ENCODE measurements at places on chromosomes 3 and 15. TPM values are rescaled to one million over a fixed set of nuclear protein-coding genes. Genes with fewer than 3 reads are reported as not detected.
A peak's percentile ranks its signal among the peaks of the same experiment; 100 is the strongest.

- no peaks in the 10 kb centered on the region for H3K36me3 ChIP-seq
- H3K4me3 ChIP-seq, result no peak overlapping the region
- no peaks in the 10 kb centered on the region for H3K27me3 ChIP-seq
- no peak for DNase-seq
Observed at GRCh38 chr3:189745622-189746021, 114.4 kb downstream of the TP63 start.

DNA sequence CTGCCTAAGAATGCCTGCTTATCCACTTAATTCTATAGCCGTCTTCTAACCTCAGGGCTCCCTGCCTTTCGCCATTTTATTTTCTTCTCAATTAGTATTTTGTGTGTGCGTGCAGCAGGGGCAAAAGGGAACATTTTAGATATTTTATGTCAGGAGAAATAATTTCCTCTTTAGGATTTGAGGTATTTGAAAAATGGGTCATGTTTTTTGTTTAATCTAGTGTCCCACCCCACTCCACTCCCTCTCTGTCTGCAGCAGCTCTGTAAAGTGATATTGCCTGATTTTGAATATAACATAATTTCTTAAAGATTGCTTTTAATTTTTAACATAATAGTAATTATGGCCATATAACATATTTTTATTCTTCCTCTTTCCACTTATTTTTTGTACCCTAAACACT lies 593.2 kb upstream of the DPPA4 start:
- no peak for DNase-seq
- H3K4me1 ChIP-seq, result 0 out of 2 replicates have a peak, but pooled peaks cover 6% of the 10 kb centered on the region
- H3K27ac ChIP-seq, result no peak overlapping the region
- H3K36me3 ChIP-seq, result no peaks in the 10 kb centered on the region
- H3K4me3 ChIP-seq, result no peak overlapping the region

The RBPMS2 gene
- 9.3 TPM for total RNA-seq

The DUOX2 gene
- 6.9 TPM for total RNA-seq

DNA sequence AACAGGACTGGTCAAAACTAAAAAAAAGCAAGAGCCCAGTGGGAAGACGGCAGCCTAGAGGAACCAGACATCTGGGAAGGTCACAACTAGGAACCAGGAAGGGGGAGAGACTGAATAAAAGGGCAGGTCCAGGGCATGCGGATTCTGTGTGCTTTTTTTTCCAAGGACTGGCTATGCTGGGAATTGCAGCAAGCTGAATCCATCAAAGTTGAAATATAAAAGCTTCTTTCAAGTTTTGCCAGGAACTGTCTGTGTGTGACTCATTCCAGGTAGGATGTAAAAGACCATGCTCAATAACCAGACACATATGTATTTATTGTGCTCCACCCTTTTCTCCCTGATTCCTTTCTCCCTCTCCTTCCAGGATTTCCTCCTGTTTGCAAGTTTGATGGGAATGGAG lies 47.9 kb upstream of the CCDC80 start:
- no peaks in the 10 kb centered on the region for H3K36me3 ChIP-seq
- H3K4me1 ChIP-seq, result peaks cover 56% of the 10 kb centered on the region
- no peak overlapping the region for H3K27ac ChIP-seq
- DNase-seq, result no peak
- no peaks in the 10 kb centered on the region for H3K27me3 ChIP-seq

- no peak for DNase-seq
- H3K36me3 ChIP-seq, result no peaks in the 10 kb centered on the region
- no peak overlapping the region for H3K4me3 ChIP-seq
- no peaks in the 10 kb centered on the region for H3K27me3 ChIP-seq
Observed at GRCh38 chr3:81871358-81872155, 110.1 kb upstream of the GBE1 start.

DNA sequence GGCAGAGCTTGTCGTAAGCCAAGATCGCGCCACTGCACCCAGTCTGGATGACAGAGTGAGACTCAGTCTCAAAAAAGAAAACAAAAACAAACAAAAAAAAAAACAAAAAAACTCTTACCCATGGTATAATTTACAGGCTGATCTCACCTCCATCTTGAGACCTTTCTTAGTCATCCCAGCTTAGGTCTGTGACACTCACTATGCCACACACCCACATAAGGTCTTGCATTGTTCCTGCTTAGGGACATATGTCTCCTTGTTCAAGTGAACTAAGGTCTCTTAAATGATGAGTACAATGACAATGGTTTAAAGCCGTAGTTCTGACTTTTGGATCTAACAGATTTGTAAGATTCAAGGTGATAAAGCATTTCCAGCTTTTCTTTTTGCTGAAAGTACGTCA lies 360.2 kb upstream of the ARHGEF26 start:
- DNase-seq, result no peak
- H3K4me1 ChIP-seq, result no peaks in the 10 kb centered on the region
- no peak overlapping the region for H3K27ac ChIP-seq
- H3K36me3 ChIP-seq, result no peaks in the 10 kb centered on the region
- H3K4me3 ChIP-seq, result no peak overlapping the region

The NMB gene
- total RNA-seq, result 7.5 TPM

GRCh38 chr15:72092006-72092405 lies 25.9 kb downstream of the MYO9A start:
- peak overlapping the region; percentile 49 for H3K27ac ChIP-seq
- no peak overlapping the region for H3K4me3 ChIP-seq
- H3K27me3 ChIP-seq, result no peaks in the 10 kb centered on the region
- DNase-seq, result peak; percentile 67

DNA sequence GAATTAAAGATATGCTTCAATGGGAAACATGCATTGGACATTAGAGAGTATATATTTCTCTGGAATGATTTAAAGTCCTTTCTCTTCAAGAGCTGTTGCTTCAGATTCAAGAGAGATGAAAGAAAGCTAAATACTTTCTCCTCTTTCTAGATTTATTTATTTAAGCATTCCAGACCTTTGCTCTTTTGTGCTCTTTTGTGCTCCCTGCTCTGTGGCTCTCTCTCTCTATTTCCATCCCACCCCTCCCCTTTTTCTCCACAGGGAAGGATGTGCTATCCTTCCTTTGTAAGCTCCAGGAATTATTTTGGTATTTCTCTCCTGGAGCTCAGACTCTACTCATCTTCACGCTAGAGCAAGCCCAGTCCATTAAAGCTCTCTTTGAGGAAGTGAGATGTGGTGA lies 871.9 kb upstream of the GBE1 start:
- H3K4me3 ChIP-seq, result no peak overlapping the region
- no peak overlapping the region for H3K27ac ChIP-seq

GRCh38 chr3:72756900-72757299 lies 91.3 kb downstream of the SHQ1 start:
- H3K4me3 ChIP-seq, result no peak overlapping the region
- no peaks in the 10 kb centered on the region for H3K36me3 ChIP-seq
- DNase-seq, result no peak
- no peak overlapping the region for H3K27ac ChIP-seq

The METTL6 gene
- total RNA-seq, result 18.9 TPM

DNA sequence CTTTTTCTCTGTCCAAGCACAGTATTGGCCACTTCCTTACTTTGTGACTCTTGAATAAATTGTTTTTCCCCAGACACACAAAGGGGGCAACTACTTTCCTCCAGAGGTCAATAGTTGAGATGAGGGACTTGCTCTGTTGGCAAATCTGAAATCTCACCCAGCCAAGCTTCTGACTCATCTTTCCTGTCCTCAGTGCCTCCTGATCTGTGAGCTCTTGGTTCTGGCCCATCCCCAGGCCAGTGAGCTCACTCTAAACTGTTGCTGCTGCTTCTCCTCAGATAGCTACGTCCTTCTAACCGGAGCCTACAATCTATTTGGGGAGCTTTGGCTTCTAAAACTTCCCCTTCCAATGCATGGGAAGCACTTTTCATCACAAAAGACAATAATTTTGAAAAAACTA lies 50.0 kb upstream of the NMD3 start:
- no peak overlapping the region for H3K27ac ChIP-seq
- no peaks in the 10 kb centered on the region for H3K36me3 ChIP-seq
- no peak overlapping the region for H3K4me3 ChIP-seq
- H3K27me3 ChIP-seq, result no peaks in the 10 kb centered on the region

DNA sequence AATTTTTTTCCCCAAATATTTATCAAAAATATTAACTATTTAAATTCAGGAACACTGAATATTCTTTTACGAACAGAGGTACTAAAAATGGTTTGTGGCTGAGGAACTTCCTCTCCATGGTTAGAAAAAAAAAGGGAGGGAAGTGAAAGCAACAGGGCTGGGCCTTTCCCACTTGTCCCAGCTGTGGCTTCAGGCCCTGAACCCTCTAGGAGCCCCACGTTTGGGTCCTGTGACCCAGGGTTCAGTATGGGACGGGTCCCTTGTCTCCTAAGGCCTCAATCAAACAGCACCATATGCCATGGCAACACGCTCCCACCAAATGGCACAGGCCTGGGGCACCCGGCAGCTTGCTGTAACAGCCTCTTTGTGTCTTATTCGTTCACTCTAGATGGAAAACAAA lies 32.4 kb downstream of the POC1A start:
- no peak for DNase-seq
- no peaks in the 10 kb centered on the region for H3K27me3 ChIP-seq
- H3K4me3 ChIP-seq, result no peak overlapping the region
- peak overlapping the region; percentile 39 for H3K27ac ChIP-seq

DNA sequence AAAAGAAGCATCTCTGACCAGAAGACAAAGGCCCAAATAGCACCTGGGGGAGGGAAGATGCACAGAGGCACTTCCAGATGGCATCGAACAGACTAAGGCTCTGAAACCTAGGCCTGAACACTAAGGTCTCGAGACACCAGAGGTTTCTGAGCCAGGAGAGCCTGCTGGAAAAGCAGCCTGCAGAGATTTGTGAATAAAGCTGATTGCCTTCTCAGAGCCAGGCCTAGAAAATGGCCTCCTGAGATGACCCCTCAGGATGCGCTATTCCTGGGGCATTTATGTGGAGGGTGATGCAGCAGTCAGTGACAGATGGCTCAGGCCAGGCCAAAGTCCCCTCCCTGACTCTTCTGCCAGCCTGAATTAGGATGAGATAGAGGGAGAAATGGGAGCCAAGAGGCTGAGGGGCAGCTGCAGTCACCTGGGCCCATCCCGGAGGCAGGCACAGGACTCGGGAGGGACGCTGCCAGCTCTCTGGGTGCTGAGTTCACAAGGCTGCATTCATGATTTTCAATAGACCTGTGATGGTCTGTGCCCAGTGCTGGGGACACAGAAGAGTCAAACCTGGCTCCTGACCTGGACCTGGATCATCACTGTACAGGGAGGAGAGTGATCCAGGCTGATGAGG lies 6.9 kb downstream of the PRSS50 start:
- no peak for DNase-seq
- H3K27ac ChIP-seq, result no peak overlapping the region
- no peaks in the 10 kb centered on the region for H3K27me3 ChIP-seq

The EAF2 gene
- total RNA-seq, result 4.6 TPM

The KCNH8 gene
- 0.07 TPM for total RNA-seq

GRCh38 chr3:197814372-197814771 lies 23.3 kb downstream of the LRCH3 start:
- H3K4me3 ChIP-seq, result no peak overlapping the region
- no peaks in the 10 kb centered on the region for H3K36me3 ChIP-seq
- H3K27me3 ChIP-seq, result no peaks in the 10 kb centered on the region
- DNase-seq, result no peak

DNA sequence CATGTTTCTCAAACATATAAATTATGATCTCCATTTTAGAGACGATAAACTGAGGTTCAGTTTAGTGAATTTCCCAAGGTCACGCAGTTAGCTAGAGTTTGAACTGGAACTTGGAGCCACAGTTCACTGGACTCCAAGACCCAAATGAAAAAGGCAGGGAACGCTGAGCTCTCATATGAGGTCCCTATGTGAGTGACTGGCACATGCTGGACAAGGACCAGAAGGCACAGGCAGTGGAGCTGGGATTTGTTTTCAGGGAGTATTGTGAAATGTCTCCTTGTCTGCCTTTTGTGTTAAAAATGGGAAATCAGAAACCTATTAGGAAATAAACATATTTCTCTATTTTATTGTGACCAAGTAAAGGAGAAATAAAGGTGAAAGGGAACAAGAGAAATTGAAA lies 63.5 kb downstream of the MESD start:
- no peak overlapping the region for H3K4me3 ChIP-seq
- no peaks in the 10 kb centered on the region for H3K4me1 ChIP-seq
- no peaks in the 10 kb centered on the region for H3K27me3 ChIP-seq
- DNase-seq, result no peak

DNA sequence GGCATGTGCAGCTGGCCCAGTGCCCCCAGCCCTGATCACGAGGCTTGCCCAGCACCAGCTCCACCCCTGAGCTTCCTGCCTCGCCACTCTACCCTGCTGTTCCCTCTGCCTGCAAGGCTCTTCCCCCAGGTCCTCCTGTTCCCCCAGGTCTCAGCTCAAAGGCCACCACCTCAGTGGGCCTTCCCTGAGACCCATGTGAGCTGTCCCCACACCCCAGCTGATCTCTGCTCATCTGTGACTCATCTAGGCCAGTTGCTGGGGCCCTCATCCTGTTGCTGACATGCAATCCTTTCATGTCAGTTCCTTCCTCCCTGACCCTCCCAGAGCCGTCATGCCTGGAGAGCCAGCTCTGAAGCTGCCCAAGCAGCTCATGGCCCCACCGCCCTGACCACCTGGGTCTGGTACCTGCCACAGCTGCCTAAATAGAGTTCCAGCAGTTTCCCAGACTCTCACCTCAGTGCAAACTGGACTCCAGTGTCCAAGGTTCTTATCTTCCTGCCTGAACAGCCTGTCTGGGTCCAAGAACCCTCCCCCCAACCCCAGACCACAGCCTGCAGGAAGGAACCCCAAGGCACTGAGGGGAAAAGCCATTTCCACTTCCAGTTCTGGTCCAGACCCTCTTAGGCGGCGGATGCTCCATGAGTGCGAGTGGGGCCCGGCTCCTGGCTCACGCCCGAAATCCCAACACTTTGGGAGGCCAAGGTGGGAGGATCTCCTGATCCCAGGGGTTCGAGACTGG lies 116.6 kb upstream of the IQSEC1 start:
- H3K4me1 ChIP-seq, result no peaks in the 10 kb centered on the region
- no peak overlapping the region for H3K27ac ChIP-seq
- peaks cover 3% of the 10 kb centered on the region for H3K27me3 ChIP-seq
- no peak for DNase-seq
- H3K36me3 ChIP-seq, result no peaks in the 10 kb centered on the region
- H3K4me3 ChIP-seq, result no peak overlapping the region

The SPSB4 gene
- total RNA-seq, result not detected

The RARB gene
- 3.8 TPM for total RNA-seq

DNA sequence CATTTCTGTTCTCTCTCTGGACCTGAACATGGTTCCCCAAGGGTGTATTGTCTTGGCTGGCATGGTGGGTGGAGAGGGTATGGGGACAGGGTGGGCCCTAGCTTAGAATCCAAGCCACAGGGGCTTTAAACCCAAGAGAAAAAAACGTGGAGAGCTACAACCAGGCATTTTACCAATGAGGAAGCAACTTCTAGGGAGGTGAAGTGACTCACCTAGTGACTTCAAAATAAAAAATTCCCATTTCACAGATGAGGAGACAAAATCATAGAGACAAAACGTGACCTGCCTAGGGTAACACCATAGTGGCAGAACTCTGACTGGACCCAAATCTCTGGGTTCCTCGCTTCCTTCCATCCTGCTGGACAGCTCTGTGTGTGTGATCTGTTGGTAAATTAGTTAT lies 216.8 kb downstream of the RPLP1 start:
- no peak overlapping the region for H3K4me3 ChIP-seq
- no peak for DNase-seq
- no peak overlapping the region for H3K27ac ChIP-seq
- no peaks in the 10 kb centered on the region for H3K27me3 ChIP-seq
- no peaks in the 10 kb centered on the region for H3K4me1 ChIP-seq
- no peaks in the 10 kb centered on the region for H3K36me3 ChIP-seq
